ENCODE measurements at places on chromosomes 2 and 18.
A peak's percentile ranks its signal among the peaks of the same experiment; 100 is the strongest.

- DNase-seq, result peak; percentile 60
These were observed 1.2 kb upstream of the UGT1A5 start for GRCh38 chr2:233711312-233712008.

DNA sequence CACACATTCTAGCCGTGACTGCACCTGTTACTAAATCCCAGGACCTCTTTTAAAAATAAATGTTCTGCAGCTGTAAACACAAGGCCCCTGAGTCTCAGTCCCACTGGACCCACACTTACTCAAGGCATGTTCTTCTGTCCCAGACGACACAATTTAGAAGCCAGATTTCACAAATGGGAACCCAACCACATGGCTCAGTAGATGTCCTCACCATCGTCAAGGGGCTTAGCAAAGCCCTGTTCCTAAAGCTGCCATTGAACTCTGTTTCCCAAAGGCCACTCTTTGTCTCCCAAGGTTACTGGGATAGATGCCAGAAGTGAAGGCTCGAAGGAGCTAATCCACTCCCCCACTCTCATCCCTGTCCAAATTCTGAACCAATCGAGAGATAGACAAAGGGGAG is 301.0 kb downstream of the GALR1 start:
- no peak for DNase-seq

- DNase-seq, result no peak
These were observed 621.8 kb downstream of the LRP1B start for GRCh38 chr2:141508806-141509595.

- DNase-seq, result peak; percentile 72
These were observed 35.6 kb downstream of the PXDN start for GRCh38 chr2:1708476-1709334.
